ENCODE measurements at places on chromosomes 2 and 18.
A peak's percentile ranks its signal among the peaks of the same experiment; 100 is the strongest.

GRCh38 chr18:10685484-10685883, 159.7 kb downstream of the NAPG start:
- no peak for DNase-seq

- no peak for DNase-seq
Observed at GRCh38 chr18:23998820-23999219, 15.7 kb upstream of the TTC39C start.

DNA sequence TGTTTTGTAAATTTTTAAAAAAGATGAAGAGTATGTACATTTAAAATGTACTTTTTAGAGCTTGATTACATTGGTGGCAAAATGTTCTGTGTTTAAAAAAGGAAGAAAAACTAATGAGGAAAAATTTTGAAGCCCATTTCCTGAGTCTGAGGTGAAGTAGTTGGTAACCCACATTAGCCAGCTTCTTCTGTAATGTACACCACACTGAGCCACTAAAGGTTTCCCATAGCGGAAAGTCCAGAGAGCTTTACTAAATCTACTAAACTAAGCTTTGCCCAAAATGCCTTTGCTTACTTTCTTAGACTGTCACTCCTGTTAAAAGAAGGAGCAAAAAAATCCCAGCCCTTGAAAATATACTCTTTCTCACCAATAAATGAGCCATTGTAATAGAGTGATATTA, 804.8 kb upstream of the ZEB2 start:
- DNase-seq: no peak

GRCh38 chr18:23186781-23187180, 51.5 kb downstream of the CABLES1 start:
- DNase-seq: no peak

DNA sequence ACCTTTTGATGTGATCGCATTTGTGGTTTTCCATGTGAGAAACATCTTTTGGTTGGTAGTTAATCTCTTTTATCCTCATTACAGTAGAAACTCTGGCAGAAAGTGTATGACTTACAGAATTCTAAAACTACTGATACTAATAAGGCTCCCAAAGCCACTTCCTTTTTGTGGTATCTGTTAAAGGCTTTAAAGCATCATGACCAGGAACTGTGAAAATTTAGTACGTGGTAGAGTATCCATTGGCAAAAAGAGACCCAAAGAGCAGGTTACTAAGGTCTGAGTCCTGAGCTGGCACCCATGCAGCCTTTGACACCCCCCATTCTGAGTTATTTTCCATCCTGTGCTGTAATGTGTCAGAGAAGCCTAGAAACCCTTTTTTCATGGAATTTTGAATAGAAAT, 94.5 kb downstream of the DPP4 start:
- no peak for DNase-seq

DNA sequence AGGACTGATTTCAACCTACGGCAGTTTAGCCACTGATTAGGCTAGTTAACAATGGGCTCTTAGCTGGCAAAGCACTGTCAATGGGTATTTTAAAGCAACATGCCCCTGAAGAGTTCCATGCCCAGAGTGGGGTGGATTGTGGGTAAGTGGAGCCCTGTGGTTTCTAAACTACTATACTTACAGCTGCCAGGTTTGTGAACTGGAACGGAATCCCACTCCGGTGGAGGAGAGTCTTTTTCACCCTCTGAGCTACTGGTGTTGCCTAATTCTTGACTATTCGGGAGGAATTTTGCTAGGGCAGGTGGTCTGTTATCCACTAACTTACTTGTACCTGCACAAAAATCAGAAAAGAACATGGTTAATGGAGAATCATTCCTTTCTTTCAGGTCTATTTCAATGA, 52.6 kb downstream of the ZAP70 start:
- no peak for DNase-seq

DNA sequence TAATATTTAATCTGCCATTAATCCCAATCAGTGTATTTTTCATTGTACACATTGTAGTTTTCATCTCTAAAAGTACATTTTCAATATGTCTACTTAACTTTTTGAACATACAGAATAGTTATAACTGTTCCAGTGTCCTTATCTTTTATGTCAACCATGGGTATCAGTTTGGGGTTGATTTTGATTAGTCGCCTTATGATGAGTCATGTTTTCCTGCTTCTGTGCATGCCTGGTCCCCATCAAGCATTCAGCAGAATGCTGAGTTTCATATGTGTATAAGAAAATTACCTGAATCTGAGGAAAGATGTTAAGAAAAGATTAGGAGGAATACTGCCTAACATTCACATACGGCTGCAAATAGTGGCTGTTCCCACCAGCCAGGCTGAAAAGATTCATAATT, 17.7 kb downstream of the SPDYA start:
- DNase-seq: no peak

DNA sequence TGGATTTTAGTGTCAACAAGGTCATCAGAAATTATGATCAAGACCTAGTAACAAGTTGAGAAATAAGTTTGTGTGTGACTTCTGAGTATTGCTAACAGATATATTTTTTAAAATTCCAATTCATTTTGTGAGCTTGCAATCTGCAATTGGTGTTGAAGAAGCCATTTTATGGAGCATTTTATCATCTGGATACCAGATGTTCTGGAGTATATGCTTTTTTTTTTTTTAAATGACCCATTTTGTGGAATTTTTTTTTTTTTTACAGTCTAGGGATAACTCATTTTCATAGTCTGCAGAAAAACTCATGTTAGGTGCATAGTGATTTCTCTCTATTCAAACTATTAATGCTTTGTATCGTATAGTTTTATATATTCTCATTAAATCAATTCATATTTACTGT, 12.6 kb downstream of the QPCT start:
- DNase-seq: no peak

DNA sequence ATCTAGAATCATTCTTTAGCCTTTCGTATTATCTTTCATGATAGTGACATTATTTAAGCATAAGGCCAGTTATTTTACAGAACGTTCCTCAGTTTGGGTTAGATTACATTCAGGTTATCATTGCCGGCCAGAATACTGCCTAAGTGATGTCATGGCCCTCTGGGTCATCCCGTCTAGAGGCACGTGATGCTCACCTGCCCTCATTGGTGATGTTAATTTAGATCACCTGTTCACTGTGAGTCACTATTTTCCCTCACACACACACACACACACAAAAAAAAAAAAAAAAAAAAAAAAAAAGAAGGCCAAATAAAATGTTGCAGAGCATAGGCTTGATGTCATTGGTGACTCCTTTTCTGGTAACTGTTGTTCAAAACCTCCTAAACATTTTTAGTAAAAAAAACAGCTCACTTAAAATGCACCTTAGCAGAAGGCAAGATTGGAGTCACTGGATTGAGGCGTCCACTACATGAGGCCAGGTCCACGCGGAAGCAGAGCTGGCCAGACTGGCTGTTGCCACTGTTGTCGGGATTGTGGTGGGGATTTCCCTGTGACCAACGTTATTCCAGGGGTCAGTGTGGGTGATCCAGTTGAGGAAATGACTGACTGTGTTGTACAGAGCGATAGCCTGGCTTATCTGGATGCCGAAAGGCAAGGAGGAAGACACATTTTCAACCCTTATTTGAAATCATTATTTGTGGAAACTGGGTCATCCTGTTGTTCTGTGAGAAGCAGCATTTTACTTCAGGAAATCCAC, 52.1 kb upstream of the CNGA3 start:
- DNase-seq: no peak

- no peak for DNase-seq
Observed at GRCh38 chr18:46793565-46793964, 36.7 kb upstream of the ST8SIA5 start.

DNA sequence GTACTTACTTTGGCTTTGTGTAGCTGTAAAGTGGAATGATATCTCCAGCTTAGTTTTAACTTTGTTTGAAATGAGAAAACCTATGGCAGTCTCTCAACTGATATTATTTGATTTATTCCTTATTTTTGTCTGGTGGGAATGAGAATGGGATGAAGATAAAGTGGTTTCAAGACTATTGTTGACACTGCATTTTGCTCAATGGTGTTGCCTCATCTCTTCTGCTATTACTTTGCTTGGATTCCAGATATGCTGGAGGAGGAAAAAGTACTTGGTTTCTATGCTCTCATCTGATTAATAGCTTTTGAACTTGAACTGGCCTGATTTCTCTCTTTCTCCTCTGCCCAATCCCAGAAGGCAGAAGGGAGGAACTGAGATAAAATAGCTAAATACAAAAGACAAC, 198.2 kb downstream of the CTNNA2 start:
- DNase-seq: no peak

DNA sequence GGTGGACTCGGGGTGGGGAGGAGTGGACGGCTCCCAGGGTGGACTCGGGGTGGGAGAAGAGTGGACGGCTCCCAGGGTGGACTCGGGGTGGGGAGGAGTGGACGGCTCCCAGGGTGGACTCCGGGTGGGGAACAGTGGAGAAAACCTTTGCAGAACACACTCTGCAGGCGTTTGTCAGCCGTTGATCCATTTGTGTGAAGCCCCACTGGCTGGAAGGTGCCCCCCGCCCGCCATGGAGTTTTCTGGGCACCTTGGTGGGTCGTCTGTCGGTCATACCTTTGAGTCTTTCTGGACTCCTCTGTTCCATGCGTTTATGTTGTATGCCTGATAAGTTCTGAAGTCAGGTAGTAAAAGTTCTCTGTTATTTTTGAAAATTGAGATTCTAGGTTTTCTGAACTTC, 12.5 kb downstream of the CTDP1 start:
- no peak for DNase-seq

DNA sequence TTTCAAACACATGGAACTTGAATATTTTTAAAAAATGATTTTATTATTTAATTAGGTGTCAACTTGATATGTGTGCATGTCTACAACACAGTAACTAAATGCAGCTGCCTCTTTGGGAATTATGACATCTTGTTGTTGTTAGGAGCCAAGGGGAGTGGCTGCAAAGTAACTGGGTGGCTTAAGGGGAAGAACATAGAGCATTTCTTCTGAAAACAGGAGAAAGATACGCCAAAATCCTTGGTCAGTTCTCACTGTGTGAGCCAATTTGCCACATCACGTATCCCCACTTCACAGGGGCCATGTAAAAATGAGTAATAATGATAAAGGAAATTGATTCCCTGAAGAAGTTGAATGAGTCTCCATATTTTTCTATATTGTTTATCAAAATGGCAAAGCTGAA, 309.8 kb upstream of the COL3A1 start:
- DNase-seq: no peak

GRCh38 chr2:124623560-124623959, 598.5 kb downstream of the CNTNAP5 start:
- no peak for DNase-seq

DNA sequence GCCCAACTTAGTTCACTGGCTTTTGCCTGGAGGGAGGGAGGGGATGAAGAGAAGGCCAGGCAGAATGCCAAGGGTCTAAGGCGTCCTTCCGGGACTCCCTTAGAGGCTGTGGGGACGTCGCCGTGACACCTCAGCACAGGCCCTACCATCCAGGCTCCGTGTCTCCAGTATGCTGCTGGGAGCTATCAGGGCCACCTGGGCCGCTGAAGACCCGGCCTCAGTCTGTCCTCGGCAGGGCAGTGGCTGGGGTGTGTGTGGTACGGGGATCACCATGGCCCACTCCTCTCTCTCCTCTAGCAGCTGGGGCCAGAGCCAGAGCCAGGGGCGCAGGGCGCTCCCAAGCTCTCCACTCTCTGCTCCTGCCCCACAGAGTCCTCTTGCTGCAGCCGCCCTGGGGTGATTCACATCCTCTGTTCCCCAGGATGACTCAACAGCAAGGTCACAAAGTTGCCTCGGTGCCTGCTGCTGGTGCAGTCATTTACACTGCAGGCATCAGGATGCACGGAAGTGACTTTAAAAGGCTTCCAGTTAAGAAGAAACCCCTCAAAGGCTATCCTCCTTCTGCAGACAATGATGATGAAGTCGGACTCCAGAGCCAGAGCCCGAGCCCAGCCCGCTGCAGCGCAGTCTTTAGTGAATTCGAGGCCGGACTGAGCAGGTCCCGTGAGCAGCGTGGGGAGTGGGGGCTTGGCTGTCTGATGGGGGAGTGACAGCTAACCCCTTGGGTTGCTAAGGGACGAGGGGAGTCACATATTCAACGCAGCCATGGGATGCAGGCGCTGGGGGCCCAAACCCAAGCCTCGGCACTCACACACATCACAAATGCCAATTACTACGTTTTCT, 31.9 kb downstream of the SNORC start:
- peak; percentile 33 for DNase-seq

- no peak for DNase-seq
Observed at GRCh38 chr2:75200140-75201096, 1.1 kb upstream of the TACR1 start.

DNA sequence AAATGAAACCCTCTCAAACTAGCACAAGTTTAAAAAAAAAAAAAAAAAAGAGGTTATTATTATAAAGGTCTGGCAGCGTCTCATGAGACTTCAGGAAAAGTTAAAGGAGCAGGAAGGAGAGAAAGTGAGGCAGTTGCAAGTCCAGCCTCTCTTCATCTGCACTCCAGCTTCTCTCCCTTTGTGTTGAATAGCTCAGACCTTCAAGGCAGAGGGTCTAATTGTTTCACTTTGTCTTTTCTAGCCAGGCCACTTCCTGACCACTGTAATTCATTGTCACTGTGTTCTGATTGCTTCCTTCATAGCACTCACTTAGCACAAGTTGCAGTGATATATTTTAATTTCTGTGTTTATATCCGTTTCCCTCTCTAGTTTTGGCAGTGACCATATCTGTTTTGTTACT, 99.9 kb downstream of the SPATS2L start:
- DNase-seq: no peak

DNA sequence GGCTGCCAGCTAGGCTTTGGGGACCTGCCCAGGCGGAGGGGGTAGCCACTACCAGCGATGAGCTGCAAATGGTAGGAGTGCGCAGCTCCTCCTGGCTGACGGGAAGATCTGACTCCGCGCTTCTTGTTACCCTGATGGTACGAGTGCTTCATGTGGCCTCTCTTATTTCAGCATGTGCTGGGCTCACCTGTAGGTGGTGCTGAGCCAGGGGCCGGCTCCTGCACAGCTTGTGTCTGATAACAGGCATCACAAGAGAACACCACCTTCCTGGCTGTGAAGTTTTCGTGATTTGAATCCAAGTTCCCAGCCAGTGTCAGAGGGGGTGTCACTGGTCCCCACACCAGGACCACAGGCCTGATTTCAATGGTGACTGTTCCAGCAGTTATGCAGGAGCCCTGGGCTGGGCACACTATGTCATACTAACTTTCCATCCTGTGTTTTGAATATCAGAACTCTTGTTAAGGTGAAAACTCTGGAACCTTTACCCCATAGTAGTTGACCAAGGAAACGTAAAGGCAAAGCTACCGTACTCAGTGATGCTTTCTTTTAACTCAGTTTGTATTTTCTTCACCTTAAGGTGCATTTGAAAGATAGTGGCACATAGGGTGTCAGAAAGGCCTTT, 28.0 kb downstream of the APCDD1 start:
- no peak for DNase-seq

DNA sequence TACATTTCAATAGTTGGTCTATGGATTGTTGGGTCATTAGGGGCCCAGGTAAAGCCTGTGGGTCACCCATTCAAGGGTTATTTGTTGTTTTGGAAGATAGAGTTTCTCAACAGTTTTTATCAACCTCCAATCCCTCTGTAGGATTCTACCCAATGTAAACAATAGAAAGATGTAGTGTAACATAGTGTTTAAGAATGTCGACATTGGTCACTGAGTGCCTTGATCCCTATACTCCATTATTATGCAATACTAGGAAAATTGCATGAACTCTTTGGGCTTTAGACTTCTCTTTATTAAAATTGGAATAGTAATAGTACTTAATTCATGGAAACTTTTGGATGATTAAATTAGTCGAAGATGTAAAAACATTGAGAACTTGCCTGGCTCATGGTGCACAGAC, 292.1 kb downstream of the GPD2 start:
- DNase-seq: no peak
